ENCODE measurements at places on chromosomes 5 and 9. TPM values are rescaled to one million over a fixed set of nuclear protein-coding genes. Genes with fewer than 3 reads are reported as not detected.

Gene PCDHGA7
- total RNA-seq, result 0.17 TPM

Gene SHOC1
- total RNA-seq, result not detected

DNA sequence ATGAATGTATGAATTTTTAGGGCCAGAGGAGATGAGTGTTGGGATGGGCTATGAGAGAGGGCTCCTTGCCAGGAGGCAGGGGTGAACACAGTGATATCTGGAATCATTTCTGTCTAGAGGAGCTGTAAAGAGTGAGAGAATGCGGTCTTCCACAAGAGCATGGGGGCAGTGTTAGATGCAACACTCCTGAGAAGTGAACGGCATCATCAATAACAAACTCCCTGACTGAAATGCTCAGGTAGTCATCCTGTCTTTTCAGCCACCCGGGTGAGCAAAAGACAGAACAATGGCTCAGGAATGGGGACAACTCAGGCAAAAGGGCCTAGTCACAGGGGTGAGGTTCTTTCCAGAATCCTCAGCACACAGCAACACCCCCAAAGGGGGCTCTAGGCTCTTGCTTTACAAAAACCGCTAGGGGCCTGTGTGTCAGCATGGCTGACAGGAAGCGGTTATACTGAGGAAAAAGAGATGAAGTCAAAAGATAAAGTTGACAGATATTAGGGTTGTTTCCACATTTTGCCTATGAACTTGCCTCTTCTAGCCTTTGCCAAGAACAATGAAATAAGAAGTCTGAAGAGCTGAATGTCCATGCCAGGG lies 104.6 kb upstream of the LRRTM2 start:
- peaks cover 4% of the 10 kb centered on the region for H3K36me3 ChIP-seq
- no peak overlapping the region for H3K27ac ChIP-seq
- DNase-seq, result no peak
- H3K27me3 ChIP-seq, result no peaks in the 10 kb centered on the region
- no peak overlapping the region for H3K4me3 ChIP-seq
- H3K4me1 ChIP-seq, result peaks cover 45% of the 10 kb centered on the region

Gene CCL27
- not detected for total RNA-seq

GRCh38 chr9:3027210-3027609 lies 183.3 kb upstream of the PUM3 start:
- H3K36me3 ChIP-seq, result no peaks in the 10 kb centered on the region
- H3K27me3 ChIP-seq, result peaks cover 2% of the 10 kb centered on the region
- no peak overlapping the region for H3K4me3 ChIP-seq
- DNase-seq, result no peak

DNA sequence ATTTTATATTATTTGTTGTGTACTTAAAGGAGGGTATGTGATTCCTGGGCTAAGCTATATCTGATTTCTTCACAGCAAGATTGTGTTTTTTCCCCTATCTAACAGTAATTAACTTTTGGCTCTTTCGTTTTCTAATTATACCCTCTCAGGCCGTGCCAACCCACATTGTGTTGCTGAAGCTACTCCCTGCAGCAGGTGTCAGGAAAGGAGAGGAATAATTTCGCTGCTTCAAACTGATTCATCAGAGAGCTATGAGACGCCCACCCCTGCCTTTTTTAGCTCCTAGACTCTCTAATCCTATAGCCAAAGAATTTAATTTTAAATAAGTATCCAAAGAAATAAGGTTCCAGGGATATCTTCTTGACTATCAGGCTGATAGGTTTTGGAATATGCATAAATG lies 3.8 kb downstream of the CAVIN4 start:
- peaks cover 1% of the 10 kb centered on the region for H3K36me3 ChIP-seq
- no peak overlapping the region for H3K27ac ChIP-seq
- no peaks in the 10 kb centered on the region for H3K27me3 ChIP-seq
- peaks cover 27% of the 10 kb centered on the region for H3K4me1 ChIP-seq
- no peak overlapping the region for H3K4me3 ChIP-seq

Gene FKTN
- total RNA-seq, result 16.2 TPM
